ENCODE measurements at places on chromosomes 1 and 21. TPM values are rescaled to one million over a fixed set of nuclear protein-coding genes. Genes with fewer than 3 reads are reported as not detected.

ITSN1 gene
- 2.1 TPM for total RNA-seq

CLCA1 gene
- not detected for total RNA-seq

DESI2 gene
- 12.9 TPM for total RNA-seq

SPRR2D gene
- not detected for total RNA-seq

SPRR1B gene
- not detected for total RNA-seq

Measured in CD4-positive, alpha-beta T cell (primary cell).